Gastroesophageal sphincter (tissue), 4 donors: ENCODE measurements at places on chromosomes 13 and 19. TPM values are rescaled to one million over a fixed set of nuclear protein-coding genes. Genes with fewer than 3 reads are reported as not detected.

GRCh38 chr13:27969866-27970229 is 733 bp upstream of the CDX2 start:
- no peak for ATAC-seq

- ATAC-seq: no peak
Measured at GRCh38 chr19:1810439-1811160, 1.5 kb downstream of the ATP8B3 start.

DNA sequence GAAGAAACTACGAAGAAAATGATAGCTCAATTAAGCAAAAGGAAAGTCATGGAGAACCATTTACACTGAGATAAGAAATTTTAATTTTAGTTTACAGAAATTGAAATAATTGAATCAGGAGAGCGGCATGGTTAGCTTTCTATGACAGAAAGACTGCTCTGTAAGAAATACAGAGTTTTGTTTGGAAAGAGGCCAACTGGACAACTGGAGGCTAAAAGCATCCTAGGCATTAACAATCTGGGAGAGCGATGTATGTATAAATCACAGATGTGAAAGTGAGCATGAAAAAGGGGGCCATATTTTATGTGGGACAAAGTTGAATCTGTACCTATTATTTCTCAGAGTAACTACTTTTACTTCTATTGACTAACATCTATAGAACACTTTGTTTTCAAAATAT is 1608.8 kb upstream of the PCDH20 start:
- no peak for ATAC-seq

The CCDC169 gene
- total RNA-seq: 5.6 TPM

DNA sequence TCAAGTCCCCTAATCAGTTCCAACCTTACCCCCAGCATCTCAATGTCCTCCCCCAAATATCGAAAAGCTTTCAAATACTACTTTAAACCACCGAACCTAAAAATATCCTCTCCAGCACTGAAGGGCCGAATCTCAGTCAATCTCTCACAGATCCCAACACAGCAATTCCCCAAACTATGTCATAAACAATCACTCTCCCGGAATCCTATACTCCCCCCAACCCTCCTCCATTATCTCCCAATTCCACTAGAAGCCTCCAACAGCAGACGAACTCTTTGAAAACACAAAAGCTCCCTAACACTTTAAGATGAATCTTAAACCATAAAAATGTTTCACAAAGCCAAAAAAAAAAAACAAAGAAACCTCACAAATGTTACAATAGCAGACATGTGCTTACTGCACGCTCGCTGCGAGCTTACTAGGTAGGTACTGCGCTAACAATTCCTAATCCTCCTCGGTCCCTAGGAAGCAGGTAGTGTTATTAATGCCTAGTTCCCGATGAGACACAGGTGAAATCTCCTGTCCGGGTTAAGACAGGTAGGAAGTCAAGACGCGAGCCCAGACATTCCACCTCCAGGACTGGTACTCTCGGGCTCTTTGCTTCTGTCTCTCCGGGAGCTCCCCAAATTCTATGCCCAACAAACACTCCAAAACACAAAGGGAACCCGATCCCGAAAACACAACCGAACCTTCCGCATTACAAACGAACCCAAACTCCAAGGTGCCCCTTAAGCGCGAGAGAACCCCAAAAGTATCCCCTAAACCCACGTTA is 14.2 kb downstream of the FBXO46 start:
- ATAC-seq: no peak

The WASF3 gene
- 18.6 TPM for total RNA-seq

GRCh38 chr19:677601-678436 is 1.6 kb downstream of the FSTL3 start:
- ATAC-seq: no peak

DNA sequence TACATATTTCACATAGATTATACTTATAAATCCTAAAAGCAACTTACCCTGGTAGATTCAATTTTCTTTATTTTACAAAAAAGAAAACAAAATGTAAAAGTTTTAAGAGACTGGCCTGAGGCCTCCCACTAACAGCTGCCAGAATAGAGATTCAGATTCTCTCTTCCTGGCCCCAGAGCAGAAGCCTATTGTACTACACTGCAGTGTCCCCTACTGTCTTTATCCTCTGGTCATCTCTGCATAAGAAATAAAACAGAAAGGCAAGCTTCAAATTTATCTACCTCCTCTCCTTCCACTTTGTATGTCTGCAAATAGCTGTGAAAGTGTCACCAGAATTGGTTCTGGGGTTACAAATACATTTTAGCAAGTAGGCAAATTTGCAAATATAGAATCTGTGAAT is 1004.1 kb upstream of the PCDH9 start:
- no peak for ATAC-seq

- ATAC-seq: no peak
Measured at GRCh38 chr13:37766502-37766901, 103.1 kb downstream of the TRPC4 start.

The NCAN gene
- total RNA-seq: 0.31 TPM

GRCh38 chr19:29618434-29618833 is 12.4 kb downstream of the POP4 start:
- ATAC-seq: no peak

The LRFN3 gene
- 6.7 TPM for total RNA-seq

DNA sequence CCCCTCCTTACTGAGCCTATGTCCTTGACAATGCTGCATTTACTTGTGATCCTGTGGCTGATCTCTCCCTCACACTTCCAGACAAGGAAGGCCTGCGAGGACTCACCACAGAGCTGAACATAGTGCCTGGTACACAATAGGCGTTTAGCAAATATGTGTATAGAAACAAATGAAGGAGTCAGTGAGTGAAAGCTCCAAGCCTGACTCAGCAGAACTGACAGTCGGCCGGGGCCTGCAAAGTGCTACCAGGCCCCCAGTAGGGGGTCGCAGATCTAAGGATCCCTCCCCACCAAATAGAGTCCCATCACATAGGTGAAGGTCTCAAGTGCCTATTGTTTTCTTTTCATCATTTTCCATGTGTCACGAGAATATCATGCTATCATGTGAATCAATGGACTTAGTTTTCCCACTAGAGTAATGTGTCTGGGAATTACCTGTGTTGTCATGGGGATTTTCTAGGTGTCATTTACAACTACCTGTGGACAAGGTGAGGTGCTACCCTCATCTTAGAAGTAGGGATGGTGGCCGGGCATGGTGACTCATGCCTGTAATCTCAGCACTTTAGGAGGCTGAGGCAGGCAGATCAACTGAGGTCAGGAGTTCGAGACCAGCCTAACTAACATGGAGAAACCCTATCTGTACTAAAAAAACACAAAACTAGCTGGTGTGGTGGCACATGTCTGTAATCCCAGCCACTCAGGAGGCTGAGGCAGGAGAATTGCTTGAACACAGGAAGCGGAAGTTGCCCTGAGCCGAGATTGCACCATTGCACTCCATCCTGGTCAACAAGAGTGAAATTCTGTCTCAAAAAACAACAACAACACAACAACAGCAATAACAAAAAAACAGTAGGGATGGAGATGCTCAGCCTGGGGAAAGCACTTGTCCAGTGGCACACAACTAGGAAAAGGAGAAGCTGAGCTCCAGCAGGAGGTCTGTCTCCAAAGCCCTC is 50.3 kb upstream of the CYP2A7 start:
- ATAC-seq: no peak

The BRME1 gene
- total RNA-seq: 2.4 TPM

- ATAC-seq: no peak
Measured at GRCh38 chr13:25379011-25379410, 7.2 kb downstream of the ATP8A2 start.

The ZNF565 gene
- total RNA-seq: 6.3 TPM

- no peak for ATAC-seq
Measured at GRCh38 chr19:35675589-35676140, 9.3 kb downstream of the UPK1A start.

The AMER2 gene
- total RNA-seq: 0.31 TPM

DNA sequence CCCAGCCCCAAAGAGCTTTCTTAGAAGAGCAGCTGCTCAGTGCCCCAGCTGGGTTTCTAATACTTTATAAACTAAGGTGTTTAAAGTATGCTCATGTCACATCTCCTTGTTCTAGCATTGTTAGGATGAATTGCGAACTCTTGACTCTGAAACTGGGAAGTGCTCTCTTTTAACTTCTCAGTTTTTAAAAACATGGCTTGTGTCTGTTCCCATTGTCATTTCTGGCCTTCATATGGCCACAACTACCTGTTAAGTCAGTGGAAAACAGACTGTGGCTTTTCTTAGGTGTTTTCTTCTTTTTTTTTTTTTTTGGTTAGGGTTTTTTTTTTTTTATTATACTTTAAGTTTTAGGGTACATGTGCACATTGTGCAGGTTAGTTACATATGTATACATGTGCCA is 164.7 kb downstream of the KCNRG start:
- ATAC-seq: no peak

The CRB3 gene
- total RNA-seq: 0.85 TPM

The PSG6 gene
- total RNA-seq: not detected

DNA sequence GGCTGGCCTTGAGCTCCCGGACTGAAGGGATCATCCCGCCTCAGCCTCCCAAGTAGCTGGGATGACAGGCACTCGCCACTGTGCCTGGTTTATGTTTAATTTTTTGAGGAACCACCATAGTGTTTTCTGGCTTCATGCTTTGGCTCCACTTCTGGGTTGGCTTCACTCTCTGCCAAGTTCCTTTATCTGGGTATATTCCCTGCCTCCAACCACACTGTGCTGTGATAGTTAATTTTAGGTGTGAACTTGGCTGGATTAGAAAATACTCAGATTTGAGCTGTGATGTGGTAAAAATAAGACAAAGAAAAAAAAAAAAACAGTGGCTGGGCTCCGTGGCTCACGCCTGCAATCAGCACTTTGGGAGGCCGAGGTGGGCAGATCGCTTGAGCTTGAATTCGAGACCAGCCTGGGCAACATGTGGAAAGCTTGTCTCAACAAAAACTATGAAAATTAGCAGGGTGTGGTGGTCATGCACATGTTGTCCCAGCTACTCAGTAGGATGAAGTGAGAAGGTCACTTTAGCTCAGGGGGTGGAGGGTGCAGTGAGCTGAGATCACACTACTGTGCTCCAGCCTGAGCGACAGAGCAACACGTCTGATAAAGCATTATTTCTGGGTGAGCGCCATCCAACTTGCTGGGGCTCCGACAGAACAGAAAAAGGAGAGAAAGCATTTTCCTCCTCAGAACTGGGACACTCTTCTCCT is 7.5 kb upstream of the ILF3 start:
- ATAC-seq: no peak

DNA sequence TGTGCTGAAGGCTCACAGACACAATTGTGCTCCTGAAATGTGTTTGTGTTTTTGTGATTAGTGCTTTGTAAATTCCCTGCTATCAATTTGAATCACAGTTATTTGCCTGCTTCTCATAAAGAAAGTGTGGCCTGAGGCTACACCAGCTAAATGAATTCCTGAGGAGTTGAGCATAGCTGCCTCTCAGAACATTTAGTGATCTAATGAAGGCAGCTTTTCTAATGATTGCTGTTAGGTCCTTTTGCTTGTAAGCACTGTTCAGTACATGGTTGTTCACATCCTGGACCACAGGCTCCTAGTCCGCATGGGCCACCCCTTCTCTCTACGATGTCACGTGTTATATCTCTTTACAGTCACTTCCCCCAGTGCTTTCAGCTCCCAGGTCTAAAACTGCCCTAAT is 238.2 kb downstream of the B3GLCT start:
- no peak for ATAC-seq

The ACER1 gene
- not detected for total RNA-seq

GRCh38 chr13:73138638-73139491 is 80.1 kb downstream of the KLF5 start:
- ATAC-seq: no peak

- ATAC-seq: no peak
Measured at GRCh38 chr19:37905946-37906868, at the start of gene WDR87. WDR87 (minus strand) TSS chr19:37906594; CDS start chr19:37898239, 8,355 bp downstream.
